ENCODE measurements at places on chromosomes 11 and 22. TPM values are rescaled to one million over a fixed set of nuclear protein-coding genes. Genes with fewer than 3 reads are reported as not detected.

DNA sequence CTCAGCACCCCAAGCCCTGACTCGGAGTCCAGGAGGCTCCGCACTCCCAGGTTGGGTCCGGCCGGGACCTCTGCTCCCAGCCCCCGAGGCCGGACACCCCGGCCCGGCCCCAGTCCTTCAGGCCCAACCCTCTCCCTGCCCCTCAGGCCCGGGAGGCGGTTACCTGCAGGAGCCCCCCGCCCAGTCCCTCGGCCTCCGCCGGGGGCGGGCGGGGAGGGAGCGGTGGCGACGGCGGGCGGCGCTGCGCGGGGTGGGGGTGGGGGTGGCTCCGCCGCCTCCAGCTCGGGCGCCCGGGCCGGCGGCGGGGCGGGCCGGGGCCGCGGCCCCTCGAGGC is 310 bp downstream of the TCF20 start:
- no peak for DNase-seq

- no peak for DNase-seq
Measured at GRCh38 chr11:99988471-99988837, 698.6 kb upstream of the ARHGAP42 start.

DNA sequence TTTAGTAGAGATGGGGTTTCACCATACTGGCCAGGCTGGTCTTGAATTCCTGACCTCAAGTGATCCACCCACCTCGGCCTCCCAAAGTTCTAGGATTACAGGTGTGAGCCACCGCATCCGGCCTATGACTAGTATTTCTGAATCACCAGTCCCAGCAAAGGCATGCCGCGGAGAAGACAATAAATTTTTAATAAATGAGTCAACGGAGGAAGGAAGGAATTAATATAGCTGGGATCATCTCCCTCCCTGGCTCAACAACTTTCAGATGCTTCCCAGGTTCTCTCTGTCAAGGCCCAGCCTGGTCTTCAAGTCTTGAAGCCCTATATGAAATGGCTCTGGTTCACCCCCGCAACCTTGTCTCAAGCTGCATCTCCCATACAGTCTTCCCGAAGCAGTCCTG is 45.7 kb downstream of the CYTH4 start:
- DNase-seq, result peak; percentile 56

Gene SLC22A9
- total RNA-seq, result not detected

DNA sequence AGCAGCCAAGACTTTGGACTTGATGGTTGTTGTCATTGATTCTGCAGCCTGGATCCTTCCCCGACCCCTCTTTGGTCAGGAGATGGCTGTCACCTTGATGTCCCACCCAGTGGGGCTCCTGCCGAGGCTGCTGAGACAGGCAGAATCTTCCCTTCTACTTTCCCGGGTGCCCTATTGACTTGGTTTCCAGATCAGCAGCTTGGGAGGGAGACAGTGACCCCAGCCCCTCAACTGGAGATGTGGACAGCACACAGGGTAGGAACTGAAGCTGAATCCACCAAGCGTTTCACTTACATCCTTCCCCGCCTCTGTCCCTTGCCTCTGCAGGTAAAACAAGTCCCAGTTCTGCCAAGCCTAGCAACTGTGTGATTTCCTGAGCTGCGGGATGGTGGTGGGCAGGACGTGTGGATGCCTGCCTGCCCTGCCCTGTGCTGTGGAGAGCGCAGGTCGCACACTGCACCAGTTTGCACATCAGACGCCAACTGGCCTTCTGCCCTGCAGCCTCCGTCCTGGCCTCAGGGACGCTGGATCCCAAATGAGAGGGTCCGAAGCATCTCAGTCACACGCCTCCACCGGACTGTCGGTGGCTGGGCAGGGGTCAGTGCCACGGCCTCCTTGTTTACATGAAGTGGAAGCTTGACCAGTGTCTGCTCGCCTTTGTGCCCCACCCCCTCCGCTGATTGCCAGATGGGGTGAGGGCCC is 34.6 kb downstream of the FAM83F start:
- no peak for DNase-seq

- no peak for DNase-seq
Measured at GRCh38 chr11:128717516-128717915, 23.6 kb downstream of the FLI1 start.

GRCh38 chr11:28566339-28567089 is 458.3 kb downstream of the METTL15 start:
- peak; percentile 98 for DNase-seq

DNA sequence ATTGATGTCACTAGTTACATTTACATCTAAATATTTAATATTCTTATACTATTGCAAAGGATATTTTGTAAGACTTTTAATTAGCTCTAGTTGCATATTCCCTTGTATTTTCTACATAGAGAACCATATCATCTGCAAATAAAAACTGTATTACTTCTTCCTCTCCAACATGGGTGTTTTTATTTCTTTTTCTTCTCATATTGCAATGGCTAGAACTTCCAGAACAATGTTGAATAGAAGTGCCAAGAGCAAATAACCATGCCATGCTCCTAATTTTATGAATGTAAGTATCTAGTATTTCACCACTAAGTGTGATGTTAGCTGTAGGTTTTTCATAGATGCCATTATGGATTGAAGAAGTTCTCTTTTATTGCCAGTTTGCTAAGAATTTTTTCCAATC is 321.8 kb upstream of the NCAM1 start:
- DNase-seq, result no peak

GRCh38 chr11:63534895-63535461 is 1.6 kb upstream of the PLAAT4 start:
- no peak for DNase-seq

- peak; percentile 26 for DNase-seq
Measured at GRCh38 chr11:128235958-128236357, 351.4 kb downstream of the ETS1 start.

DNA sequence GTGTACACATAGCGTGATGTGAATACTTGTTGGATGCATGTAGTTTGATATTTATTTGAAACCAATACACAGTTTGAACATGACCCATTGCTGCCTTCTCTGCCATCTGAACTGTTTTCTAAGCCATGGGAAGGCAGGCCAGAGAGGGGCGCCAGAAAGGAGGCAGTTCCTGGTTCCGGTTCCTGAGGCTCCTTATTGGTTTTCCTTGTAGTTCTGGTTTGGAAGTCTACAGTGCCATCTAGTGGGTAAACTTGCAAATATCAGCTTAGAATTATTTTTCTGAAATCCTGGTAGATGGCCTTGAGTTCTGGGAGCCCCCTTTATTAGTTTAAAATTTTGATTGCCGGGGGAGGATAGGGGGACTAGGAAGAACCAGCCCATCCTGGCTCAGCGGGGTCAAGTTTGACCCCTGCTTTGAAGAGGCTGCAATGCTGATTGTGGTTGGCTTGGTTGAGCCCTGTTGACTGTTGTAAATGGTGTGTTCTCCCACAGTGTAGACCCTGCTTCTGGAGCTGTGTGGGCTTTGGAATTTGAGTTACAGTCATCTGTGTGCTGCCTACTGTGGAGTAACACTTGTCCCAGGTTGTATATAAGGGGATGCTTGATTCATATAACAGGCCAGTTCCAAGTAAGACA is 48.4 kb downstream of the GRAMD1B start:
- peak; percentile 91 for DNase-seq

GRCh38 chr11:10460611-10461275 is 5.7 kb downstream of the AMPD3 start:
- DNase-seq, result no peak

- no peak for DNase-seq
Measured at GRCh38 chr11:9697766-9698165, 33.9 kb downstream of the SWAP70 start.

- no peak for DNase-seq
Measured at GRCh38 chr11:1814691-1815090, 20.1 kb upstream of the SYT8 start.

- DNase-seq, result no peak
Measured at GRCh38 chr11:95565724-95566141, 223.8 kb downstream of the FAM76B start.

Gene VPREB1
- total RNA-seq, result not detected

GRCh38 chr11:94131718-94132115 is 3.1 kb downstream of the PANX1 start:
- peak; percentile 75 for DNase-seq

- DNase-seq, result no peak
Measured at GRCh38 chr11:1503708-1504104, 17.1 kb upstream of the MOB2 start.

Gene OR6T1
- total RNA-seq, result not detected

DNA sequence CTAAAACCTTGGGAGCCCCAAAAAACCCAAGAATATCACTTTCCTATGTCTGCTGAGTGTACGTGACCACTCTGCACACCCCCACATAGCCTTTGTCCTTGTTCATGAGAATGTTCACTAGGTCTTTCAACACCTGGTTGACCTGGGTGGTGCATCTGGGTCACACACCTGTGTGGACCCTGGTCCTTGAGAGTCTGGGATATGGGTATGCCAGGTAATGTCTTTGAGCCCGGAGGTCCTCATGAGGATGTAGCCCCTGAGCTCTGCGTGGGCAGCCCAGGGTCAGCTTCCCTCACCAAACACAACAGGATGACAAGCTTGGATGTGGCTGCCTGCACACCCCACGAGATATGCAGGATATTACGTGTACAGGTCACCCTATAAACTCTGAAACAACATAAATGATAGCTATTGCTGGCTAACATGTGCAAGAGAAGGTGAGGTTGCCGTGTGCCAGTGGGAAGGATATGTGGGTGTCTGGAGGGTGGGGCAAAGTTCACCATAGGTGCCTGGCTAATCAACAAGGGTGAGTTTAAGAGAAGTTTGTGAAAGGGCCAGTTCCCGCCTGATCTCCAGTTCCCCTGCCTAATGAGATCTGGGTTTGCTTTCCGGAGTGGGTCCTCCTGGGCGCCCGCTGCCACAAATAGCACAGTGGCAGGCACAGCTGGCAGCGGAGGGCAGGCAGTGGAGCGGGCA is 1.4 kb upstream of the PPARA start:
- no peak for DNase-seq

Gene DENND6B
- 2.8 TPM for total RNA-seq

Gene RBM4
- total RNA-seq, result 73.8 TPM

GRCh38 chr11:102421261-102421660 is 31.3 kb downstream of the TMEM123 start:
- DNase-seq, result no peak

DNA sequence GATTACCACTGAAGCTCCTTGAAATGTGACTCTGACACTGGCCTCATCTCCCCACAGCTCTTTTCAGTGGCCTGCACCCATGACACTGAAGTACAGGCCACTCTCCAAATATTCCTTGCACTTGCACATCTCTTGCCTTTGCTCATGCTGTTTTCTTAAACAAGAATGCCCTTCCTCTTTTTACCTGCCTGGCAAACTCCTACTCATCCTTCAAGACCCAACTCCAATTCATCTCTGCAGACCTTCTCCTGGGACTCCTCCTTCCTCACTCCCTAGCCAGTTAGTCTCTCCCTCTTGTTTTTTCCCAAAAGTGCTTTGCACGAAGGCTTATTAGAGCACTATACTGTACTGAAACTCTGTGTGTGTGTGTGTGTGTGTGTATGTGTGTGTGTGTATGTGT is 2.6 kb downstream of the KCNE3 start:
- DNase-seq, result no peak

- peak; percentile 68 for DNase-seq
Measured at GRCh38 chr11:109696191-109696897, 274.4 kb downstream of the C11orf87 start.

DNA sequence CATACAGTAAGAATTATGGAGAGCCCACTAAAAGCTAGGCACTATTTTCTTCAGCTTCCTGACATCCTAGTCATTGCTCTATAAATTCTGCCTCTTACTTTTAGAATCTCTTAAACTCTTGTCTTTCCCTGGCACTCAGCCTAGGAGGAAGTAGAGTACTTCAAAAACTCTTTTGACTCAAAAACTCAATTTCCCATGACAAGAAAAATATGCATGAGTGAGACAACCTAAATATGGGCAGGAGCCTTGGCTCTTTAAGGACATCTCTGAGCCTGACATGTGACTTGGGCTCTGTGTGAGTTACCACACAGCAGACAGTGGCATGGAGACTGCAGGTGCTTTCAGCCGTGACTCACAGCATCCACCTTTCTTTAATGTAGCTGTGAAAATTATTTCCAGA is 97.5 kb upstream of the CCDC179 start:
- no peak for DNase-seq

GRCh38 chr11:20249378-20249777 is 89.1 kb upstream of the DBX1 start:
- no peak for DNase-seq

GRCh38 chr11:15863411-15863810 is 492.9 kb downstream of the SOX6 start:
- peak; percentile 6 for DNase-seq

GRCh38 chr11:18669711-18670110 is 28.9 kb upstream of the TMEM86A start:
- DNase-seq, result no peak

DNA sequence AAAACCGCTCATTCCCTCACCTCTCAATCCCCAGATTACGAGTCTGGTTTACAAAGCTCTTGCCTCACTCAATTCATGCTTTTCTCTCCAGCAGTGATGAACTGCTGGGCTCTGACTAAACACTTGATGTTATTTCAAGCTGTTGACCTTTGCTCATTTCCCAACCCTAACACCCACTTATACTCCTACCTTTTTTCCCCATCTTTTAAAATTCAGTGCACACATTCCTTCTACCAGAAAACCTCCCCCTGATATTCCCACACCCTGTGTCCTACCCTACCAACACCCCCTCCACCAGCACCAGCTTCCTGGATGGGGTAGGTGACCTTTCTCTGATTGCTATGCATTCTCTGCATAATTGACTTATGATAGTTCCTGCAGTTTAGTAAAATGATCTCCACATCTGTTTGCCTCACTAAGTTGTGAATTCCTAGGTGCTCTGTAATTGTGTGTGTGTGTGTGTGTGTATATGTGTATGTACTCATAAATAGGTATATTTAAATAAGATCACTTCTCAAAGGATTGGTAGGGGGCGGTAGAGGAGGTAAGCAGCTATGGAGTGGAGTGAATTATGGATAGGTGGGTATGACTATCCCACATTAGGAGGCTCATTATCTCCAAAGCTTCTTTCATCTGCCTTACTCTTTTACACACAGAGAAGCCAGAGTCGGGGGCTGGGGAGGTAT is 842 bp downstream of the HEPACAM start:
- peak; percentile 68 for DNase-seq

DNA sequence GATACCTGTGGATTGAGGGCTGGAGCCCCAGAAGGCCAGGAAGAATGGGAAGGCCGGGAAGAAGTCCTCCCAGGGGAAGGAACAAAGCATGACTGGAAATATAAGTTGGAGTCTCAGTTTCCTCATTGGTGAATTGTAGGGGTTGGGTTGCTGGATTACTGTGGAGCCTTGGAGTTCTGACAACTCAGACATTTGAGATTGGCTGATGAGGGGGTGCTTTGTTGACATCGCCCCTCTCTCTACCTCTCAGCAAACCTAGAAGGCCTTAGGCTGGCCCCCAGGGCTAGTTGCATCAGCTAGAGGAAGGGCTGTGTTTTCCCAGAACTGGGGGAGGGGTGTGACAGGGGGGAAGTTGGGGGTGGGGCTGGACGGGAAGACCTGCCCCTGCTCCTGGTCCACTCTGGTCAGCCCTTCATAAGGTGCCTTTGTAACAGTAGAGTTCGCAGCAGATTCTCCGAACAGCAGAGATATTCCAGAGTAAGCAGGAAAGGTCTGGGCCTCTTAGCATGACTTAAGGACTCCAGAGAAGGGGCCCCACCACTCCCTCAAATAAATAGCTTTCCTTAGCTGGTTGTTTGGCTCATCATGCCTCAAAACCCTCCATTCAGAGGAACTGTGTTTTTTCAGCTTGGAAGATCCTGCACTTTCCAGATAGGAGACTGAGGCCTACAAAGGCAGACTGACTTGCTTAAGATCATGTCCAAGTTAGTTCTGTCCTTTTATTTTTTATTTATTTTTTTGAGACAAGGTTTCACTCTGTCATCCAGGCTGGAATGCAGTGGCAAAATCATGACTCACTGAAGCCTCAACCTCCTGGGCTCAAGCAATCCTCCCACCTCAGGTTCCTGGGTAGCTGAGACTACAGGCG is 12.5 kb upstream of the THRSP start:
- peak; percentile 55 for DNase-seq
